ENCODE measurements at places on chromosomes 12 and 14.

- no peak for DNase-seq
Measured at GRCh38 chr14:58884442-58884841, 246.7 kb downstream of the DACT1 start.

DNA sequence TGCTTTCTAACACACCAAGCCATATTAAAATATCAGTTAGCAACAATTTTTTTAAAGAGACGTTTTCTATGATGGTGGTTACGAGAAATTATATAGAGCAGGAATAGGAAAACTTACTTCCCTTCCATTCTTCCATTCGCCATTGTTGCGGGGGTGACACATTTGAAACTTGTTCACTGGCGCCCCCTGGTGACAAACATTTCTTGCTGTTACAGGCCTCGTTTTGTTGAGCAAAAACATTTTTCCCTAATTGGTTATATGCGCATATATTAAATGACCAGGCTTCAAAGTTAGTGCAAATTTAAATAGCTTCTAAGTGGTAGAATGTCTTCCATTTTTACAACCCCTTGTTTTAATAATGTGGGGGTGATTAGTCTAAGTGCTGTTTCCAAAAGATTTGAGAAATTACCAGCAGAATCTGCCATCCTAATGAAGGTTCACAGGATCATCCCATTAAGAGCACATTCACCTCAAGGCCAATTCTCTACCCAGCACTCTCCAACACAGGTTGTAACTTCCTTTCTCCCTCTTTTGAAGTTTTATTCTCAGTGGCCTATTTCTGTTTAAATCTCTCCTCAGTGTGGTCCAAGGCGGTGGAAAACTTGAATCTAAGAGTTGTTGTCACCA, 1124.7 kb downstream of the FLRT2 start:
- DNase-seq = peak; percentile 77

GRCh38 chr14:92729634-92730358, 18.6 kb downstream of the LGMN start:
- no peak for DNase-seq

- peak; percentile 86 for DNase-seq
Measured at GRCh38 chr14:70045844-70046535, 142.8 kb downstream of the SLC8A3 start.

DNA sequence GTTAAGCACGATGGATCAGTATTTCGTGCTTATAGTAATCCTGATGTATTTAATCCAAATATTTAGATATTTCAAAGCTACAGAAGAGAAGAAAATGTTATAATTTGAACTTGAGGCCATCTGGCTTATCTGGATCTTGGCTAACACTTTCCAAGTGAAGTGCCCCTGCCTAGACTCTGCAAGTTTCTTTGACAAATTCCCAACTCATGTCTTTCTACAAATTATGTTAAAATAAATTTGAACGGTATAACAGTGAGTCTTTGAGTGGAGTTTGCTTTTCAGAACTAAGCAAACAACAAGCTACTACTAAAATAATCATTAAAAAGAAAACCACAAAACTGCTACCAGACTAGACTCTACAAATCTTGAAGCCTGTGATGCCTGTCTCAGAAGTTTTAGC, 374.4 kb upstream of the PRICKLE1 start:
- no peak for DNase-seq

- no peak for DNase-seq
Measured at GRCh38 chr12:53103860-53104305, 597 bp downstream of the SOAT2 start.

DNA sequence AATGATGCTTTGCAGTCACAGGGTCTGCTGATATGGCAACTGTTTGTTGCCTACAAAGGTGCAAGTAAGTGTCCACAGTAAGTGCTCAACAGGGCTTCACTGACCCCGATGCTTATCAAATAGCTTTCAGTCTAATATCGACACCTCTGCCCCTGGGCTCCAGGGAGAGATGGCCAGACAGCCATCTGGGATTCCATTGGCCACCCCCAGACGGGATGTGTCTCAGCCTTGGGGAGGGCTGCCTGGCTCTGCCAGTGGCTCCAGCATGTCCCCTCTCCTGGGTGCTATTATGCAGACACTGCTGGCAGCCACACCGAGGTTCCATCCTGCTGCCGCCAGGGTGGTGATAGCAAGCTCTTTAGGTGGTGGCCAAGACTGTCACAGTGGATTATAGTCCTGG, 57.4 kb downstream of the DGLUCY start:
- peak; percentile 64 for DNase-seq

GRCh38 chr14:80213602-80214001, 2.3 kb upstream of the DIO2 start:
- no peak for DNase-seq

- no peak for DNase-seq
Measured at GRCh38 chr12:52222692-52223091, 10.4 kb upstream of the KRT7 start.

GRCh38 chr12:42299392-42300308, 26.2 kb downstream of the ZCRB1 start:
- DNase-seq = no peak

DNA sequence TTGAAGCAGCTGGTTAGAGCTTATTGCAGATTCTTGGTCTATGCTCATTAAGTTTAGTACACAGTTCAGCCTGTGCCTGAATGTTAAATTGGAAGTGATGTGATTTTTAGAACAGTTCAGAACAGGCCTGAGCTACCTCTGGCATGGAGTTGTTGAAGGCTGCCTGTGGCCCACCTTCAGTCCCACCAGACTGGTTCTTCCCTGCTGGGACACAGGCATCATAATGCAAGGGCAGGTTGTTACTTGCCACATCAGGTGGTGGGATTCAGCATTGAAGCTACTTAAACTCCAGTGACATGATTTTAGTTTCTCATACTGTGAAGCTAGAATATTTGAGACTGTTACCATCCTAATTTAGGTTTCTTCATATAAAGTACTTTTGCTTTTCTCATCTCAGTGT, 49.4 kb downstream of the PROX2 start:
- no peak for DNase-seq

- DNase-seq = no peak
Measured at GRCh38 chr12:74440469-74440868, 97.2 kb upstream of the ATXN7L3B start.

DNA sequence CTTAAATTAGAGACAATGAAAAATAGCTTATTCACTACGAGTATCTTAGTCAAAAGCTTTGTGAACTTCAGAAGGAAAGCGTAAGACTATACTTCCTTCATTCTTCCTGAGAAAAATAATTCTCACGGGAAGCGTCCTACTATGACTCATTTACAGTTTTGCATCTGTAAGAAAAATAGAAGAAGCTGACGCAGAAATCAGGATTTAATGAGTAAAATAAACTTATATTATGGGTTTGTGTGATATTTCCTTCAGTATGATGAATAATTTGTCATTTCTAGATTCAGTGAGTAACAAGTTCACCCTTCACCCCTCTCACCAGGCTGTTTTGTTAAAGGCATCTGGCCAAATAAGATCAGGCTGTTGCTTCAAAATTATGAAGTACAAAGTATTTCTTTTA, 17.8 kb upstream of the PDE3A start:
- DNase-seq = no peak

DNA sequence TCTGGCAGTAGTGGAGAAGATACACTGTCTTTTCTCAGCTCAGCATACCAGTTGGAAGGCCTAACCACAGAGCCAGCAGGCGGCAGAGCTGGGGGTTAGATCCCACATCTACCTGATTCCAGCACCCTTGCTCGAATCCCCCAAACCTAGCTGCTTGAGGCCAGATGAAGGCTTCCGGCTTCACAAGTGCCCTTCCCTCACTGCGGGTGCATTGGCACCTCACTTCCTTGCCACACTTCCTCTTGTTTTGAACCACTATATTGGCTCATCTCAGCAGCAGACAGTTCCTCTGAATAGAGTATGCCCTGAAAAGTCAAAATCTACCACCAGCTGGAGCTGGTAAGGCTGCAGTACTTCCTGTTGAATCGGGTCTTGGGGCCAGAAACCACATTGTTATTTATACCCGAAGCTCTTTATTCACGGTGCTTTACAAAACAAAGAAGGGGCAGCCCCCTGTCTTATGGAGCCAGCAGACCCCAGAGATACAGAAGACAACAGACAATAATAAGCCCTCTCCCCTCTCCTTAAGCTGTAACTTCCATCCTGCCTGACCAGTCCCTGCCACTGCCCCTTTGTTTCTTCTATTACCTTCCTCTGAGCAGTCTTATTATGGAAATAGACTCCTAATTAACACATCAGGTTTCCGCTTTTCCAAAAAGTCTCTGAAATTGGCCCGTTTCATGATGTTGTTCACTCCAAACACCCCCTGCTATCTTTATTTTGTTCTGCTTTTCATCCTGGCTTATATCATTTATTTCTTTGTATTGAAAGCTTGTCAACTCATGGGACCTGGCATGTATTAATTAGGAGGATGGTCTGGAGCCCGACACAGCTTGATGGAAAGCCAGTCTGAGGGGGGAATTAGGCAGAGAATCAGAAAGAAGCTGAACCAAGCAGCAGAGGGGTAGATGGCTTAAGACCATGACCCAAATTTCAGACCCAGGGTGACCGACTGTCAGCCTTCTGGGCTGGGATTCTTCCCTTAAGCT, 233.5 kb downstream of the EFCAB11 start:
- DNase-seq = no peak

GRCh38 chr12:55194382-55194781, 26.4 kb upstream of the OR10A7 start:
- DNase-seq = no peak

DNA sequence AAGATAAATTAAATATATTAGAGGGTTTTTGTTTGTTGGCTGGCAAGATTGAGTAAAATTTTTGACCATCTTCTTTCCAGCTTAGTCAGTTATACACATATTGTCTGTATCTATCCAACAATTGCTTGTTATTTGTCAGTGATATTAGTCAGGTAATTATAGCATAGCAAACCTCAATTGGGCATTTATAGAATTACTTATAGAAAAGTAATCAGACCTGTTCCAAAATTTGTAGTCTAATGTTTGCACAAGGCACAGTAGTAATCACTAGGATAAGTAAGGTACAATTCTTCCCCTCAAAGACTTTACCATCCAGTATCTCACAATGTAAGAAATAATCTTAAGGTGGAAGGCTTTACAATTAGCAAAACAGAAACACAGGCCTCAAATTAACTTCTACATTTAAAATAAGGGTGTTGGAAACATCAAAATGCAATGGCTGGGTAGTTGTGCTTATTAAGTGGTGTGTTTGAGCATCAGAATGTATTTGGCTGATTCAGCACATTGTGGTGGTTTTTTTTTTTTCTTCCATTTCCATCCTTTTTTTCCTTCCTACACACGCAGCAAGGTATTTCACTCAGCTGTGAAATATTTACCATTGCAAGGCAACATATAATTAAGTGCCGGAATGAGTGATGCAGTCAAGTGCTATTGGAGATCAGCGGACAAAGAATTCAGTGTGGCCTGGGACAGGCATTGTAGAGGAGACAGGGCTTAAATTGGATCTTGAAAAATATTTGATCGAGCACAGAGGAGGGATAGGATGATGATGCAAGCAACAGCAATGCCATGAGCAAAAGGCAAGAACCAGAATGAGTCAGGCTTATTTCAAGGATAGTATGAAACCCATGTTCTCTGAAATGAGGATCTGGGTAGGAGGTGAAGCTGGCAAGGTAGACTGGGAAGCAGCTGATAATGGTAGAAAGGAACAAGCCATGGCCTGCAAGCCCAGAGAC, 178.2 kb downstream of the AKAP6 start:
- DNase-seq = no peak

GRCh38 chr14:65637780-65638179, 225.2 kb downstream of the FUT8 start:
- no peak for DNase-seq

- no peak for DNase-seq
Measured at GRCh38 chr12:107134558-107134957, 41.2 kb upstream of the CRY1 start.

- no peak for DNase-seq
Measured at GRCh38 chr14:76599559-76600287, 161.5 kb upstream of the VASH1 start.

- DNase-seq = no peak
Measured at GRCh38 chr14:56979936-56980335, 169.7 kb upstream of the OTX2 start.

DNA sequence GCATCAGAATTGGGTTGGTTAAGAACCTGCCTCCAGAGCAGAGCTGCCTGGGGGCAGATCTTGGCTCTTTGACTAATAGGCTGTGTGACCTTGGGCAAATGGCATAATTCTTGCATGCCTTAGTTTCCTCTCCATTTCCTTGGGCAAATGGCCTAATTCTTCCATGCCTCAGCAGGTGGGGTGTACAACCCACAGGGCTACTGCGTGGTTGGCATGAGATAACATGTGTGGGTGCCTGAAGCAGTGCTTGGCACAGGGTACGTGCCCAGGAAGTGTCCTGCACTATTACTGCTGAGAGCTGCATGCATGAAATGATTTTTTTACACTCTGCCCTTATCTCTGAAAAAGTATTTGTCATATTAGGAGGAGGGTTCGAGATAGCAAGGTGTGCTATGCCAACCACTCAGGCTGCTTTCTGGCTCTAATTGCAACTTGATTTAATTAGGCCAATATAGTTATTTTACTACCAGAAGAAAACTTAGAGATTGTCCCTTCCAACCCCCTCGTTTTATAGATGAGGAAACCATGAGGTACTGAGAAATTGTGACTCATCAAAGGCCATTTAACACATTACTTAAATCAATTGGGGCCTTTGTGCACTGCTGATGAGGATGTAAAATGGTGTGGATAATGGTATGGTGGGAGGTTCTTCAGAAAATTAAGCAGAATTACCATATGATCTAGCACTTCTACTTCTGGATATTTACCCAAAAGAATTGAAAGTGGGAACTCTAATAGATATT, 161.6 kb upstream of the HIF1A start:
- DNase-seq = no peak

DNA sequence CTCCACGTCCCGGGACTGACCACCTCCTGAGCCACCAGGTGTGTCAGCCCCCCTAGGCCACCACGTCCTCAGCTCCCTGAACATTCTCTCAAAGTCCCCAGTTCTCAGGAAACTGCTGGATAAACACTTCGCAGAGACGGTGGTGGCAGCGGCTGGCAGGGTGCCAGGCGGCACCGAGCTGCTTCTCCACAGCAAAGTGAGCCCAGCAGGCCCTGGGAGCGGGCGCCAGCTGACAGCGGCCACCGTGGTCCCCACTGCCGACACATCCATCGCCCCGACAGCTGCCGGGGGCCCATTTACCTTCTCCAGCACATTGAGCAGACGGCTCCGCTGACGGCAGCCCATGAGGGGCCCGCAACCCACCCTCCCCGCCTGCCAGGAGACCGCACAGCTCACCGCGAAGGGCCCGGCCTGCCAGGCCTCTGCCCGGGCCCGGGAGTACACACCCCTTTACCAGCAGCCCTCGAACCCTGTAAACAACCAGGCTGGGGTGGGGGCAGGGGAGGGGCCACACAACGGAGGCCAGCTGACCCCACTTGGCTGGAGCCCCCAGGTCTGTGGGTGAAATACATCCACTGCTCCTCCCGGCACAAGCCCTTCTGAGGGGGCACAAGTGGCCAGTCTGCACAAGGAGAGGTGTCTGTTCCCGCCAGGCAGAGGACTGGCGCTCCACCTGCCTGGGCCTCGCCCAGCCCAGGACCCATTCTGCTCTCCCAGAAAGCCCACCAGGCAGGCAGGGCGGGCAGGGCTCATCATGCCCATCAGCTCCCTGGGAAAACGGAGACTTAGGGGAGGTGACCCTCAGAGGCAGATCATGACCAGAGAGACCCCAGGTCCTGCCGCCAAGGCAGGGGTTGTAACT, 10.5 kb downstream of the AKT1 start:
- peak; percentile 29 for DNase-seq

Measured in right cardiac atrium (tissue), 5 donors.